ENCODE measurements at places on chromosomes 11 and 22.

DNA sequence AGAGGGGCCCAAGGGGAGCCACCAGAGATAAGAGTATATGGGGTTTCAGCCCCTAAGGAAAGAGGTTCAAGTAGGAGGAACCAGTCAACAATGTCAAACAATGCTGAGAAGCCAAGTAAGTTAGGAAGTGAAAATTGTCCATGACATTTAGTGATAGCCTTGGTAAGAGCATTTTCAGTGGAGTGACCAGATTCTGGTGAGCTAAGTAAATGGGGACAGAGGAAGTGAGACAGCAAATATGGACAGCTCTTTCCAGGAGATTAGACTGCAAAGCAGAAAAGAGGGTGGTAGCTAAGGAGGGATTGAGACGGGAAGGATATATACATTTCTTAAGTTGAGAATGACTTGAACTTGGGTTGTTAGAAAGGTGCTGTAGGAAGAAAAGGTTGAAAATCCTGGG lies 22.9 kb downstream of the POLD3 start:
- DNase-seq = no peak

GRCh38 chr11:47383071-47383470 lies 4.7 kb upstream of the SPI1 start:
- DNase-seq = no peak

DNA sequence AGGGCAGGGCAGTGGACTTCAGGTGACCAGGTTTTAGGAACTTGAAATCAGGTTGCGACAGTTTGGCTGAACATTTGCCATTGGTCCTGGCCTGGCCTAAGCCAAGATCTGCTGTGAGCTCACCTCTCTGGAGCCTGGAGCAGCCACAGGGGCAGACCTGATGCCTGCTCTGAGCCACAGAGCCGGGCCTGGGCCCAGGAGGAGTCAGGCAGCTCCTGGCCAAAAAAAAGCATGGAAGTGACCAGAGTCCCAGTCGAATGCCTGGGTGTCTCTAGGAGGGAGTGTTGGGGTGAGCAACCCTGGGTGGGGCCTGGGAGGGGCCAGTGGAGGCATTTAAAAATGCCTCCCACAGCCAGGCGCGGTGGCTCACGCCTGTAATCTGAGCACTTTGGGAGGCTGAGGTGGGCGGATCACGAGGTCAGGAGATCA lies 6.0 kb upstream of the OMP start:
- no peak for DNase-seq

DNA sequence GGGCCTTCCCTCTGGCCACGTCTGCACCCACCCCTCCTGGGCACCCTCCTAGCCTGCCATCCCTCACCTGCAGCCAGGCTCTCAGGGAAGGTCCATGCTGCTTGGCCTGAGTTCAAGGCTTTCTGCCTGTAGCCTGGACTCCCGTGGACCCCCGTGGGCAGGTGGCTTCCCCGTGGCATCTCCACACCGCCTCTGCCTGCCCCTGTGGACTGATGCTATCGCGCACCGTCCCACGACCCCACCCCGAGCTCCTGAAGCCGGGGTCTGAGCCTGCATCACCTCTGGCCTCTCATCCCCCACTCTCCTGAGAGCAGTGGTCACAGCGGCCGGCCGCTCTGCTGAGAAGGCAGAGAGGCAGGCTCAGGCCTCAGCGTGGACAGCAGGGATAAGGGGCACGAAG lies 4.5 kb downstream of the IFITM5 start:
- DNase-seq = no peak

GRCh38 chr22:23023294-23023693 lies 47.0 kb upstream of the GNAZ start:
- DNase-seq = no peak

DNA sequence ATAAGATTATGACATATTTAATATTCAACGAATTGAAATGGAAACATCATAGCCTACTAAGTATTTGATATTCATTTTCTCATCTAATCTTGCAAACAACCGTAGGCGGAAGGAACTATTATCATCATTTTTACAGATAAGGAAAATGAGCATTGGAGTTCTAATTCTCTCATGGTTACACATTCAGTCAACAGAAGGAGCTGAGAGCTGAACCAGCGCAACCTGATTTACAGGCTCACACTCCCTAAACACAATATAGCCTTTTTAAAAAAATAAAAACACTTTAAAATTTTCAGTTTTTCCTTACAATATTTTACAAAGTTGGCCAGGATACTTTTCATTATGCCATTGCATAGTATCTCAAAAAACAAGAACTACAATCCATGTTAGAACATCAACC lies 74.8 kb downstream of the APOL5 start:
- DNase-seq = no peak

GRCh38 chr22:32777987-32778386 lies 23.5 kb upstream of the TIMP3 start:
- DNase-seq = no peak

DNA sequence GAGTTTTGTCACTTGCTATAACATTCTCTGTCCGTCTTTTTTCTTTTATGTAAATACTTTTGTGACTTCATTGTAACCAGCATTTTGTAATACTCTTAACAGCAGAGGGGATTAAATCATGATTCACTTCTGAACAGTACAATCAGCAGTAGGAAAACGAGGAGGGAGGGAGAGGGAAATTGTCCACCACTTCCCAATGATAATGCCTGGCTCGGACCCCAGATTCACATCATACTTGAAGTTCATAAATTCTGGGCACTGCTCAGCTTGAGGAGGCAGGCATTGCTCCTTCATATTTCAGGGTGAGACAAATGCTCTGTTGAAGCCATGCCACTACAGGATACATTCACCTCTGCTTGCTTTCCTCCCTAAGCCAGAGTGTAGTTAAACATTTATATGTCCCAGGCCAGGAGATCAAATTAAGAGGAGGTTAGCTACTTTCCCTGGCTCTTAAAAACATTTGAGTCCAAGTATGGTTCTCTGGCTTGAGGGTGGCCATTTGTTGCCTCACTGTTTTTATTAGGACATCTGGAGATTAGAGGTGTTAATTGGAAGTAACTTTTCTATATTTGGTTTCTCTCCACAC lies 129.0 kb upstream of the LDLRAD3 start:
- DNase-seq = no peak

DNA sequence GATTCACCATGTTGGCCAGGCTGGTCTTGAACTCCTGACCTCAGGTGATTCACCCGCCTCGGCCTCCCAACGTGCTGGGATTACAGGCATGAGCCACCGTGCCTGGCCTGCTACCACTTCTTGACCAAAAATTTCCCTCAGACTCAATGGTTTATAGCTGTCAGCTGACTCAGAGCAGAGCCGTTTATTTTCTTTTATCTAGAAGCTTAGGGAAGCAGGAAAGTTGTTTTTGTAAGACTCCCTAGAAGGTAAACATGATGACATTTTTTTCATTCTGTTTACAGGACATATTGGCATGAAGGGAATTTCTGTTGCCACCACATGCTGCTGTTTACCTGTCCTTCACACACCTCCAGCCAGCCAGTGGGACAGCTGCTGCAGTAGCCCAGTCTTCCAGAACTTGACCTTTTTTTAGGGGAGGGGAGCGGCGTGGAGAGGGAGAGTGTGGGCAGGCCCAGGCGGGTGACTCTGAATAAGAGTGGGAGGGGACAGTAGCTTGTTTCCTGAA lies 56.1 kb upstream of the PTPRJ start:
- no peak for DNase-seq

GRCh38 chr11:120709808-120710207 lies 198.3 kb downstream of the GRIK4 start:
- no peak for DNase-seq

DNA sequence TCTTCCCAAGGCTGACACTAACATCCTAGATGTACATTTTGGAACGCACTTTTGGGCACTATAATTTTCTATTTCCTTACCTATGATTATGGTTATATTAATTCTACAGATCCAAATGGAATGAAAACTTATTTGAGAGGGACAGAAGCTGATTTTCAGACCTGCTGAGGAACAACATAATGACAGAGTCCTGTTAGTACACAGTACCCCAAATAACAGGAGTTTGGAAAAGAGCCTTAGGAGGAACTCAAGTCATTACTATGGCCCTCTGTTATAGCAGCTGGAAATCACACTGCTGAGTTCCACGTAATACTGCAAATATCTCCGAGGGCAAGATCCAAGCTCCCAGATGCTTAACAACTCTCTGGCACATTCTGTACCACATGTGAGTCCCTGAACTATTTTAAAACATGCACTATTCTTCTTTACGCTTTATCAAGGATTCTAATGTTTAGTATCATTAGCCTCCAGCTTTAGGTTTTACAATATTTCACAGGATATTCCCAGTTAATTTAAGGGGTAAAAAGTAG lies 1027.7 kb upstream of the CCDC90B start:
- DNase-seq = no peak
